ENCODE measurements at places on chromosomes 2 and 18.

DNA sequence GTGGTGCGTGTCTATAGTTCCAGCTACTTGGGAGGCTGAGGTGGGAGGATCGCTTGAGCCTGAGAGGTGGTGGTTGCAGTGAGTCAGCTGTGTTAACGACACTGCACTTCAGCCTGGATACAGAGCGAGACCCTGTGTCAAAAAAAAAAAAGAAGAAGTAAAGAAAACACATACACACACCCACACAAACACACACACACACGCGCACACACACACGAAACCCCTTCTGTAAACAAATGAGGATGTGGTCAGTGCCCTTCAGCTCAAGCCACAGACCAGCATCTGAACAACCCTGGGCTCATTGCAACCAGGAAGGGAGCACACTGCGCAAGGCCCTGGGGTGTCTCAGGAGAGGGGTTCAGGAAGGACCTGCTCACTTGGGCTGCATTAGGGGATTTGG is 47.9 kb upstream of the KCNF1 start:
- no peak for DNase-seq

GRCh38 chr2:11597538-11598225 is 63.8 kb downstream of the GREB1 start:
- DNase-seq: no peak

GRCh38 chr2:40487602-40488001 is 35.7 kb upstream of the SLC8A1 start:
- DNase-seq: no peak

- DNase-seq: peak; percentile 53
These were observed 199.3 kb downstream of the LTBP1 start for GRCh38 chr2:33146102-33146501.

DNA sequence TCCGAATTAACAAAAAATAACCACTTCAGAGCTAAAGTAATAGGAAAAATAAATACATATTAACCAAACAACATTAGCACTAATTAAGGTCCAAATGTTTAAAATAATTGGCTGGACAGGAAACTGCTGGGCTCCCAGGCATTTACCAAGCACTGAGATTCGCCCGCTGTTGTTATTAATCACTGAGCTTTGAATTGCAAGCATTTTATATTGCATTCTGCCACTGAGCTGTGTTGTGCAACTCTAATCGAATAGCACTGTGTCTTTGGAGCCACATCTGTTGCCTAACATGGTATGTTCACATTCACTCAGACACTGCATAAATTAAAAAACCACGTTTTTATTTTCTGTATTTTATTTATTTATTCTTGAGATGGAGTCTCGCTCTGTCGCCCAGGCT is 88.9 kb downstream of the SOWAHC start:
- DNase-seq: peak; percentile 75

DNA sequence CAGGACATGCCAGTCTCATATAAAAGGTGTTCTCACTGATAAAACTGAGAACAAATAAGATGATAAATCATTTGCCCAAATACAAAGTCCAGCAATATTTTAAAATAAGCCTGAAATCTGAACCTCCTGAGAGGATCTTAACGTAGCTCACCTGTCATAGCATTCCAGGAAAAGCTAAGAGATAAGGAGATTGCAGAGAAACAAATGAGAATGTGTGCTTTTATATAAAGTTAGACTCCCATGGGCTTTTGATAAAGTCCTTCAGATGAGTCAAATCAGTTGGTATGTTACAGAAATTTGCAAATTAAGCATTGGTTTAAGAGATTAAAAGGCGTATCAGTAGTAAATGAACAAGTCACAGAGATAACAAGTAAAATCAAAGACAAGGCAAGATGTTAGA is 452.9 kb upstream of the CHAC2 start:
- DNase-seq: no peak

DNA sequence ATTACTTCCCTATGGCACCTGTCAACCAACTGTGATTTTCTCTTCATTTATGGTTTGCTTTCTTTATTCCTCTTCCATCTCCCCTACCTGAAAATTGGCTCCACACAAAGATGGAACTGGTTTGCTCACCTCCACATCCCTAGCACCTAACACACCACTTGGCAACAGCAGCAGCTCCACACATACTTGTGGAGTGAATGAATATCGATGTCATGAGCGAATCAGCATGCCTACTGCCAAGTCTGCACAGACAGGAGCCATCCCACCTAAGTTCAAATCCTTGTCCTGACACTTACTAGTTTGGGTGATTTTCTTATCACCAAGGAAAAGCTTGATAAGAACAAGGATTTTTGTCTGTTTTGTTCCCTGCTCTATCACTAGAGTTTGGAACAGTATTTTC is 191.4 kb upstream of the TMEM200C start:
- no peak for DNase-seq

DNA sequence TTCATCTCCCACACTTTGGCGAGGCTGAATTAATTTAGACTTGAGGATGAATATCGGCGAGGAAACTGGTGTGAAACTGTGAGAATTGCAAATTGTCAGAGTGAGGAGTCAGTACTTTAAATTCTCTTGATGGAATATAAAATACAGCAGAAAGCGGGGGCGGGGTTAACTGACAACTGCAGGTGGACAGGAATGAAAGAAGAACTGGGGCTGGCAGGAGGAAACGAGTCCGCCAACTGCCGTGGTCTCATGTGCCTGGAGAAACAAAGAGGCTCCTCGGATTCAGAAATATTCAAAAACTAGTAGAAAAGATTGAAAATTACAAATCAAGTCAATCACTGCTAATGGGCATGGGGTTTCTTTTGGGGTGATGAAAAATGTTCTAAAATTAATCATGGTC is 44.3 kb downstream of the MOGAT1 start:
- no peak for DNase-seq

DNA sequence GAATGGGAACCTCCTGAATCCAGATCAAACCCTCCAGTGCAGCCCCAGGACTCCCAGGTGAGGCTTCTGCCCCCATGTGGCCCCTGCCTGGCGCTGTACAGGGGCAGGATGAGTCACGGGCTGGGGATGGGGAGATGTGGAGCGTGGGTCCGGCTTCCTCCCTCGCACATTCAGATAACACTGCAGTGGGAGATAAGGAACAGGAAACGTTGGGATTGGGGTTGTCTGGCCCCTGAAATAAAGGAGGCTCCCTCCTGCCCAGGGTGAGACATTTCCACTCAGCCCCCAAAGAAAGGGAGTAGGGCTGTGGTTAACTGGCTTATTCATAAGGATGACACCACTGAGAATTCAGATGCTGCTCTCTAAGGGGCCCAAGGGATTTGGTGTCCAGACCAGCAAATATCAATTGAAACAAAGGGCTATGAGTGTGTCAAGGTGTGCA is 30.7 kb downstream of the IGFBP5 start:
- no peak for DNase-seq
